Stimulated activated CD8-positive, alpha-beta memory T cell treated with anti-CD3 and anti-CD28 coated beads, Interleukin-12 subunit alpha, Interleukin-12 subunit beta, amount 100 ng/mL, for 4 hours (primary cell): ENCODE measurements at places on chromosomes 7 and 10.

- DNase-seq, result no peak
These were observed 13.8 kb upstream of the GATA3 start for GRCh38 chr10:8040651-8041050.

DNA sequence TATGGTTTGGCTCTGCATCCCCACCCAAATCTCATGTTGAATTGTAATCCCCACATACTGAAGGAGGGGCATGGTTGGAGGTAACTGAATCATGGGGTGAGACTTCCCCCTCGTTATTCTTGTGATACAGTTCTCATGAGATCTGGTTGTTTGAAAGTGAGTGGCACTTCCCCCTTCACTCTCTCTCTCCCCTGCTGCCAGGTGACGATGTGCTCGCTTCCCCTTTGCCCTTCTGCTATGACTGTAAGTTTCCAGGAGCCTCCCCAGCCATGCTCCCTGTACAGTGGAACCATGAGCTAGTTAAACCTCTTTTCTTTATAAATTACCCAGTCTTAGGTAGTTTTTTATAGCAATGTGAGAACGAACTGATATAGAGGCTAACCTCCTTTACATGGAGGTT is 16.6 kb downstream of the PLPP4 start:
- no peak for DNase-seq

DNA sequence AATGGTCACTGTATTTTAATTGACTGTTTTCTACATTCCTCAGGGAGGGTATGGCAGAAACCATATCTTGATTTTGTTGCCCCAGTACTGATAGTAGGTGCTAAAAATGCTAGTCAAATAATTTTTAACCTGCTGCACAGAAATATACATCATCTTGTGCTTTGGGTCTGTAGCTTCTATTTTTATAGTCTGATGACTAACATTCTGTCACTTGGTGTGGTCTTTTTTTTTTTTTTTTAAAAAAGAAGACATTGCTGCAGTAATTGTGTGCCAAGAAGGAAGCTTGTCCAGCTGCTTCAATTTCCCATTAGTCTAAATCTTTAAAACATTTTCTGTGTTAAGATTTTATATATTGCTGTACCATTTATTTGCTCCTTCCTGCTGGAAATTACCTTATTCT is 83.6 kb downstream of the ICA1 start:
- DNase-seq, result no peak

DNA sequence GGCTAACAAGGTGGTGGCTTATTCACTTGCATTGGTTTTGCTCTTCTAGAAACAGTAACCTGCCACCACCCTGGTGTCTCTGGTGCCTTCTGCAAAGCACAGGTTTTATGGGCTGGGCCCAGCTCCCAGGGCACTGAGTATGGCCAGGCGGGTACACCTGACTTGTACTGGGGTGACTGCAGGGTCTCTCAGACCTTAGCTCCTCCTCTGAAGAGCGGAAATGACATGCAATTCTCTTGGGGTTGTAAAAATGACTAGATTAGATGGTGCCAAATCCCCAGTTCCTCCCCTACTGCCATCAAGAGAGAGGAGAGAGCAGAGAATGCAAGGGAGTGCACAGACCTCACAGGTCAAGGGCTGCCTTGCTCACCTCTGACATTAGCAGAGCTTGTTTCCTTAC is 14.7 kb downstream of the ESYT2 start:
- DNase-seq, result no peak

DNA sequence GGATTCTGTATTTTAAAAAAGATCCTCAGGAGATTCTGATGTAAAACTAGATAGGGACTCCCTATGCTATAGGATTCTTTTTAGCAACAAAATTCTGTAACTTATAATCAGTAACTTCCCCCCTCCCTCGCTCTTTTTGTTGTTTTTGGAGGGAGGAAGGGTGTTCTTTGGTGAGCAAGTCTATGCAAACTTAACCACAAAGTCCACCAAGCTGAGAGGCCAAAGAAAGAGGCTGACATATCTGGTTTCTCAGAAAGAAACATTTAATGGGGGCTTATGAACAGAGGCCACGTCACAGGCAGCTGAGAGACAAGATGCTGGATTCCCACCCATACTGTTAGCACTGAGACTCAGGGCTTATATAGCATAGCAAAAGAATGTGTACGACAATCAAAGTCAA is 14.3 kb upstream of the ABCB5 start:
- no peak for DNase-seq

- no peak for DNase-seq
These were observed 228.9 kb upstream of the ETV1 start for GRCh38 chr7:14218338-14218737.

DNA sequence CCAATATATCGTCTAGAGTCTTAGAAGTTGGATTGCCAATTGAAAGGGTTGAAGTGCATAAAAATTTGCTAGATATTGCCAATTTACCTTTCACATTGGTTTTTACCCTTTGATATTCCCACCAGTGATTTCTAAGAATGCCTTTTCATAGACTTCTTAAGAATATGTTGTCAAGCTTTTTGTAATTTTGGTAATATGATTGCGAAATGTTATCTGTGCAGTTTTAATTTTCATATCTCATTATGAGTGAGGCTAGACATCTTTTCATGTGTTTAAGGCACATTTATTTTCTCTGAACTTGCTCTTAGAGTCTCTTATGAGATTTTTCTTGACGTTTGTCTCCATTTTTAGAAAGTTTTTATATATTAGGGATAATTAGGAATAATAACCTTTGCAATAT is 567.2 kb downstream of the CCSER2 start:
- DNase-seq, result no peak

- no peak for DNase-seq
These were observed 50.3 kb upstream of the MACC1 start for GRCh38 chr7:20267482-20267881.

- DNase-seq, result no peak
These were observed 75.4 kb downstream of the ANK3 start for GRCh38 chr10:60314069-60314940.
